ELR (cell line): ENCODE measurements at places on chromosomes 7 and 10.

- DNase-seq: peak; percentile 64
Observed at GRCh38 chr10:27743877-27744801, 1.5 kb downstream of the MKX start.

DNA sequence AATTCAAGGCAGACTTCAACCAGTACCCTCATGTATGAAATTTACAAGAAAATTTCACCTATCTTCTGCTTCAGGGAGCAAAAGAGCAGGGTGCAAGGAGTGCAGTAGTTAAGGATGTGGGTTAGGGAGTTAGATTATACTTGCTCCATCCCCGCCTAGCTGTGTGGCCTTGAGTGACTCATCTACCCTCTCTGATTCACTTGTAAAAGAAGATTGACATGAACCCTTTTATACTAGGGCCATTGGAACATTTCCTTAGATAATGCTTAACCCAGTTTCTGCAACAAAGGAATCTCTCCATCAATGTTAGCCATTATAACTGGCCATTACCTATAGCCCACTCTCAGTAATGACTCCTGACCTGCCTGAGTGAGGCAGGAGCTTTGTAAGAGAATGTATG is 10.2 kb upstream of the HSPA12A start:
- DNase-seq: peak; percentile 40

- no peak for DNase-seq
Observed at GRCh38 chr7:87337331-87337730, 8.1 kb upstream of the CROT start.

DNA sequence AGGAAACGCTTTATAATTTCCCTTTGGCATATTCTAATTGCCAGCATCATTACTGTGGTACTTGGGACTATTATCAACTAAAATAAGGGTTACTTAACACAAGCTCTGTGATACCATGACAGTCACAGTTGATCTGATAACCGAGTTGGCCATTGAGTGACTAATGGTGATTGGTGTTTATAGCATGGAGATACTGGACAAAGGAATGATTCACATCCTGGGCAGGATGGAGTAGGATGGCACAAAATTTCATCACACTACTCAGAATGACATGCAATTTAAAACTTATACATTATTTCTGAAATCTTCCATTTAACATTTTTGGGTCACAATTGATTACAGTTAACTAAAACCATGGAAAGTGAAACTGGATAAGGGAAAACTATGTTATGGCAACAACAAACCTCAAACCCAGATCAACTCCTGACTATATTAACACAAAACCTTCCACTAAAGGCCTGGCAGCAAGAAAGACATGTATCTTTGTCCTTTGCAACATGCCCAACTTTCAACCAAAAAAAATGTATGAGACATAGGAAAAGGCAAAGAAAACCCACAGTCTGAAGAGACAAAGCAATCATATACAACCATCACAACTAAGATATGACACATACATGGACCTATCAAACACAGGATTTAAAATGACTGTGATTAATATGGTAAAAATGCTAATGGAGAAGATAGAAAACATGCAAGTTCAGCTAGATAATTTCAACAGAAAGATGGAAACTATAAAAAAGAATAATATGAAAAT is 208.5 kb upstream of the NRP1 start:
- peak; percentile 89 for DNase-seq

GRCh38 chr7:930975-931758 is 23.3 kb downstream of the ADAP1 start:
- DNase-seq: no peak

GRCh38 chr10:1646332-1646731 is 91.0 kb downstream of the ADARB2 start:
- no peak for DNase-seq
